ENCODE measurements at places on chromosomes 12 and 14. TPM values are rescaled to one million over a fixed set of nuclear protein-coding genes. Genes with fewer than 3 reads are reported as not detected.

LRRC43 gene
- total RNA-seq: 0.32 TPM

MAPK1IP1L gene
- total RNA-seq: 55.7 TPM

SRSF9 gene
- total RNA-seq: 33.8 TPM

CCDC175 gene
- total RNA-seq: not detected

GLIPR1L1 gene
- total RNA-seq: not detected

RPL10L gene
- total RNA-seq: not detected

CAMKK2 gene
- 11.1 TPM for total RNA-seq

ISM2 gene
- not detected for total RNA-seq

SYT1 gene
- not detected for total RNA-seq

RASSF8 gene
- 80.3 TPM for total RNA-seq

IL31 gene
- total RNA-seq: not detected

CCDC88C gene
- total RNA-seq: 3.9 TPM

MUCL1 gene
- not detected for total RNA-seq

PKP2 gene
- total RNA-seq: 2.8 TPM

SLC11A2 gene
- 15.7 TPM for total RNA-seq

HRK gene
- 0.60 TPM for total RNA-seq

TROAP gene
- total RNA-seq: 0.39 TPM

FITM1 gene
- total RNA-seq: 144 TPM

RND1 gene
- total RNA-seq: not detected

SRRM4 gene
- total RNA-seq: 0.17 TPM

TDRD9 gene
- 1.3 TPM for total RNA-seq

GRIN2B gene
- not detected for total RNA-seq

CLEC14A gene
- total RNA-seq: 19.6 TPM

KRT73 gene
- not detected for total RNA-seq

ADCK1 gene
- 5.5 TPM for total RNA-seq

VAMP1 gene
- total RNA-seq: 4.3 TPM

Data from psoas muscle (tissue), 8 donors.